ENCODE measurements at places on chromosomes 3 and 15.

DNA sequence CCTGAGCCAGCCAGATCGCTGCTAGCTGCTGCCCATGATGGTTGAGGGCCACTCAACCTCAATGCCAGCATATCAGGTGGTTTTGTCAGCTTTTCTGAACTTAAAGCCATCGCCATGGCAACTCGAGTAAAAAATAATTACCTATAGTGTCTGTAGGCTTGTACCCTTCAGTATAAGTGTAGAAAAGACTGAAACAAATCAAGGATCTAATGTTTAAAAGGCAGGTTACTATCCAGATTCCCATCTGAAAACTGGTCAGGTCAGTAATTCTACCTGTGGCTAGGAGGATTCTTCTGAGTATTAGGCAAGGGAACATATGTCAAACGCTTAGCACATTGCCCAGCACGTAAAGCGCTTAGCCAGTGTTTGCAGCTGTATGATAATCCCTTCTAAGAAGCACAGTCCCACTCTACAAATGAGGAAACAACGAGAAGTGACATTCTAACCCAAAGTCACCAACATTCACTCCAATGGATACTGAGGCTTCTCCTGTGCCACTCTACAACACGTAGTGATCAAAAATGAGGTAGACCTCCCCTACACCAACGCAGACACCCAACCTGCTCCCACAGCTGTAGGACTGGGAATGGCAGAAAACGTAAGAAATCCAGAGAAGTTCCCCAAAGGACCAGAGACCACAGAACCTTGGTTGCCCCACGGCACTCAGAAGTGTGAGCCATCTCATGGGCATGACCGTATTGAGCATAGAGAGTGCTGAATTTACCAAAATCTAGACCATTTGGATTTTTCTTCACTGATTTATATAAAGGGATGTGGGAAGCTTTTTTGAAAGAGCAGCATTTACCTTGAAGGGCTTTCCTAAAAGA, 55.3 kb downstream of the SLTM start:
- no peak for DNase-seq

DNA sequence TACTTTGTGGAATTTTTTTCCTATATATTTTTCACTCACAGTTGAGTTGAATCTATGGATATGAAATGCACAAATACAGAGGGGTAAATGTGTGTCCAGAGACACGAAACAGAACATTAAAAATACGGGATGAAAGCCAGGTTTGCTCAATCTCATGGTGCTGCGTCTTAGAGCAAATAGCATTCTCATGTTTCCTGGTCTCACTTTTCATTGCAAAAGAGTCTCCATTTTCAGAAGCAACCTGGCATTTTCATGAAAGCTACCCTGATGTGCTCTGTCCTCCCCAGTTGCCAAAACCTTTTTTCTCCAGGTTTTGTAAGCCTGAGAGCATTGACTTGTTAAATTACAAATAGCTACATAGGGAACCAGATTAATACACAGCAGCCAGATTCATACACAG, 49.5 kb upstream of the MBNL1 start:
- no peak for DNase-seq

- DNase-seq: peak; percentile 65
Measured at GRCh38 chr15:52255008-52255407, 40.6 kb downstream of the MYO5C start.

DNA sequence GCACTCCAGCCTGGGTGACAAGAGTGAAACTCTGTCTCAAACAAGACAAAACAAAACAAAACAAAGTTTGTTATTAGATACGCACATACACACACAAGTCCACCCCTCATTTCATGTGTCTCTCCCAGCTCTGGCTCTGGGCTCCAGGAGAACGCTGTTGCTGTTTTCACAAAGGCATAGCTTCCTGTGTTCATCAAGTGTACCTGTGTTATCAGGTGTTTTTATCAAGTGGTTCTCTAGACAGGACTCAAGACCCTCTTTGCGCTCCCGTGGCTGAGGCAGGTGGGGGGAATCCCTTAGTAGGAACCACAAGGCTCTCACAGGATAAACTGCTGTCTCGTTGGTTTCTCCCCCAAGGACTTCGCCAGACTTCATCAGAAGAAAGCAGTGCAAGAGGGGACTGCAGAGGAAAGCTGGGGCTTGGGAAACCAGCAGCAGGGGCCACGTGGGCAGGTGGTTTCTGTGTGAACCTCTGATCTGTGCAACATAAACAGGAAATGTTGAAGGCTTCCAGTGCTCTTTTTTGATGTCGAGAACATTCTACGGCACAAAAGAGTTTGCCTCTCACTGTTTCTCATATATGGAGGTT, 6.9 kb upstream of the PPP1R2 start:
- no peak for DNase-seq

- peak; percentile 39 for DNase-seq
Measured at GRCh38 chr15:91947683-91948608, 94.4 kb downstream of the SLCO3A1 start.

DNA sequence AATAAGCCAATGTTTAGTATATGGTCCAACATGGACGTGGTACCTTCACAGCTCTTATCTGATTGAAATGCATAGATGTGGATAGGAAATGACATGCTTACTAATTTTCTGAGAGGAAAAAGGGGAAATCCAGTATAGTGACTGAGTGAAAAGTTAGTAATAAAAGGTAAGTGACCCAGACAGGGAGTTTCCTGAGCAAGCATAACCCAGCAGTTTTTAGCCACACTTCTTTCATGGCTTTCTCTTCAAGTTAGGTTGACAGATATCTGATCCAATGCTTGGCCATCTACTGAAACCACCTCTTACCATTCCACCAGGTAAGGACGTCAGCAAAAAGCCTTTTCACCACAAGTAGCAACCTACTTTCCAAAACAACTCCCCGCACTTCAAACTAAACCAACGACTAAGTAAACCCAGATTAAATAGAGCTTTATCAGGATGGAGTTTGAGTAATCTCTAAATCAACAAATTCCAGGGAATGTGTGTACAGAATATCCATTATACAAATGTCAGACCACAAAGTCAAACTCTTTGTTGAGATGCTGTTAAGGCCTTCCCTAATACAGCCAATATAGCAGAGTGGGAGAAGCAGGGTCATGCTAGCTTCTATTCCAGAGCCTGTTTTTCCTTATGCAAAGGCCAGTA, 329.7 kb downstream of the RORA start:
- DNase-seq: no peak

GRCh38 chr3:123026565-123027291, 835 bp downstream of the SEMA5B start:
- no peak for DNase-seq

- no peak for DNase-seq
Measured at GRCh38 chr3:17040322-17040989, 155.7 kb downstream of the PLCL2 start.

DNA sequence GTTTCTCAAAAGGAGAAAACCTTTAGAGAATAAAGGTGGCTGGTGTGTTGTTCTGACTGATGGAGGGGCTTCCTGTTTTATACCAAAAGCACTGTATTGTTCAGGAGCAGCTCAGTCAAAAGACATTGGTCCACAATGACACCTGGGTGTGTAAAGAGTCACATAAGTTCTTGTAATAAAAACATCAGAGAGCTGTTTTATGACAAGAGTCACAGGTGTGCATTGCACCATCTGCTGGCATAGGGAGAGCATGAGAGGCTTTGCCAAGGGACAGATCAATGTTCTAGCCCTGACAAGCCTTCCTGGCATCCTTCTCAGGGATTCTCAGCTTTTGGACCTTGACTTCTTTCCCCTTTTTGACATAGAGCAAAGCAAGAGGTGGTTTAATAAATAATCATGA, 20.4 kb downstream of the ARPP21 start:
- no peak for DNase-seq

DNA sequence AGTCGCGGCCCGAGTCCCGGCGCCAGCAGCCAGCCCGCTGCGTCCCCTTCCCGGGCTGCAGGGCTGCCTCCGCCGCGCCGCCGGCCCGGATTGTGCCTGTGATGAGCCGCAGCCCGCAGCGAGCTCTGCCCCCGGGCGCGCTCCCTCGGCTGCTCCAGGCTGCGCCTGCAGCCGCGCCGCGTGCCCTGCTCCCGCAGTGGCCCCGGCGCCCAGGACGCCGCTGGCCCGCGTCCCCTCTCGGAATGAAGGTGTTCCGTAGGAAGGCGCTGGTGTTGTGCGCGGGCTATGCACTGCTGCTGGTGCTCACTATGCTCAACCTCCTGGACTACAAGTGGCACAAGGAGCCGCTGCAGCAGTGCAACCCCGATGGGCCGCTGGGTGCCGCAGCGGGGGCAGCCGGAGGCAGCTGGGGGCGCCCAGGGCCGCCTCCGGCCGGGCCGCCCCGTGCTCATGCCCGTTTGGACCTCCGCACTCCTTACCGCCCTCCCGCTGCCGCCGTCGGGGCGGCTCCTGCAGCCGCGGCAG, 1.2 kb downstream of the CHST2 start:
- peak; percentile 33 for DNase-seq

- no peak for DNase-seq
Measured at GRCh38 chr3:23697416-23697815, 108.3 kb upstream of the UBE2E1 start.

- DNase-seq: no peak
Measured at GRCh38 chr3:186261638-186262037, 100.4 kb downstream of the DGKG start.

DNA sequence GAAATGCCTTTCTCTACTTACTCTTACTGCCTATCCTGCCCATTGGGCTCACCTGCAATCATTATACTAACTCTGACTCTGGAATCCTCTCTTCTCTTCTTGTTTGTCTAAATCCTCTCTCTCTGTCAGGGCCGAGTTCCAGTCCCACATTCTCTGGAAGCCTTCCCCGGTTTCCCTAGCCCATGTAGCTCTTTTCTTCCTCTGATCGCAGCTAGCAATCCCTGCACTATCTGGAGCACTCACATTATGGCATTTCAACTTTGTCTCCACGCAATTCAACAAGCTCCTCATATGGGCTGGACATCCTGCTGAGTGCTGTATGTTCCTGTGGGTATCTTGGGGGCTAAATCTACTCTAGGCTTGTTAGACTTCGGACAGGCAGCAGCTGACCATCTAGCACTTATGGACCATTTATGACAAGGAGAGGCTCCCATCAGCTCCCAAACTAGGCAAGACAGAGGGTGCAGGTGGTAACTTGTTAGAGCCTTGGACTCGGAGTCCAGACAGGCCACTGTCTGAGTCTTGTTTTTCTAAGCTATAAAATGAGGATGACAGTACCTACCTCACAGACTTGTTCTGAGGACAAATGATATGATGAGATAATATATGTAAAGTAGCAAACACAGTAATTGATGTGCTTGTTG, 58.3 kb downstream of the EPHB3 start:
- no peak for DNase-seq

DNA sequence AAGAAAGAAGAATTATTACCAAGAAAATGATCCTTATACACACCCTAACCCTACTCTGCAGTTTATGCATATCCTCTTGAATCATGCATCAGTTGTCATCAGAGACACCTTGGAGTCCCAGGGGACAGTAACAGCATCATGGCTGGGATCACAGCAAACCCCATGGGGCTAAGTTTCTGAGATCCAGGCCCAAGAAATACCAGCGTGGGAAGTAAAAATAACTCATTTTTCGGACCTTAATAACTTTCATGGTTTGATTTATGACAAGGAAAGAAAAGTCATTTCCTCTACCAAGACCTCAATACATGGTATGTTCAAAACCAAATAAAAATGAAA, 38.8 kb upstream of the B3GNT5 start:
- no peak for DNase-seq

DNA sequence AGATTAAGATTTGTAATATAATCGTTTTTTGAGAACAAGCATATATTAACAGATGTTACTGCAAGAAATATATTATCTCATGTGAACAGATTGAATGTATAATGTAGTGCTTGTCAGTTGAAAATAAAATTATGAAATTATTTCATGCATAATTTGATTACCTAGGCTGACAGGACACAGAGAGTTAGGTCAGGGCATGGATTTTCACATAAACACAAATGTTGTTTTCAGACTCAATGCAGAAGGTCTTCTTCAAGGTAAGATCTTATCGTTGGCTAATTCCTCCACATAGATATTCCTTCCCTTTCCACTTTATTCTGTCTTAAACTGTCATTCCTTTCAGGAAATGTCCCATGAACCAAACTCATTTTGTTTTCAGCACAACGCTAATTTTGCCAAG, 20.1 kb upstream of the TM4SF1 start:
- DNase-seq: no peak

DNA sequence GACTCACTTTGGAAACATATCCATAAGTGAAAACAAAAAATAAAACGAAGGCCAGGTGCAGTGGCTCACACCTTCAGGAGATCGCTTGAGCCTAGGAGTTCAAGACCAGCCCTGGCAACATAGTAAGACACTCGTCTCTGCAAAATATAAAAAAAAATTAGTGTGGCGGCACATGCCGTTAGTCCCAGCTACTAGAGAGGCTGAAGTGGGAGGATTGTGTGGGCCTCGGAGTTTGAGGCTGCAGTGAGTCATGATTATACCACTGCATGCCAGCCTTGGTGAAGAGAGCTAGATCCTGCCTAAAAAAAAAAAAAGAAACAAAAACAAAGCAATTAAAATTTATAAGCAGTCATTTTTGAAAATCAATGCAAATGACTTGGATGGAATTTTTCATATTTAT, 54.7 kb upstream of the NANOGP8 start:
- DNase-seq: no peak

GRCh38 chr3:47404955-47405790, 24.4 kb downstream of the PTPN23 start:
- DNase-seq: peak; percentile 64

DNA sequence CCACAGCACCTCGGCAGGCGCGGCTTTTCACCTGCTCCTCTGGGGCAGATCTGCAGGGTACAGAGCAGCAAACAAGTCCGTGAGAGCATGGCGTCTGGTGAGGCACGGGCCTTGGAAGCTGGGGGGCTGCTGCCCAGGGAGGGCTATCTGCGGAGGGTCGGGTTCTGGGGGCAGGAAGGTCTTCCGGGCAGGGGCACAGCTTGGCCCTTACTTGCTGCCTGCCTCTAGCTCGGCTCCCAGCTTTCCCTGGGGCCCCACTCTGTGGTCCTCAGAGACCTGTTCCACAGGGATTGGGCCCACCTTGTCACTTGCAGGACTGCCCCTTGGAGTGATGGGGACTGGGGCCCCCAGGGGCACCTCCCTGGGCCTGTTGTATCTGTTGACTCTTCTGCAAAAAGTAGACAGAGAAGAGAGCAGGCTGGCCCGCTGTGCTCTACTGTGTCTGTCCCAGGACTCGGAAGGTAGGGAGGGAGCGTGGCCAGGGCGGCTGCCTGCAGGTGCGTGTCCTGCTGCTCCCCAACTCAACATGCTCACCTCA, 84.1 kb downstream of the TBC1D2B start:
- DNase-seq: no peak
